ENCODE measurements at places on chromosomes 2 and 18.

- no peak for DNase-seq
Measured at GRCh38 chr2:230775737-230776136, 63.1 kb downstream of the CAB39 start.

GRCh38 chr2:46779447-46779941 is 136.1 kb downstream of the MCFD2 start:
- DNase-seq: no peak

GRCh38 chr2:43389581-43390466 is 163.4 kb upstream of the ZFP36L2 start:
- DNase-seq: no peak

DNA sequence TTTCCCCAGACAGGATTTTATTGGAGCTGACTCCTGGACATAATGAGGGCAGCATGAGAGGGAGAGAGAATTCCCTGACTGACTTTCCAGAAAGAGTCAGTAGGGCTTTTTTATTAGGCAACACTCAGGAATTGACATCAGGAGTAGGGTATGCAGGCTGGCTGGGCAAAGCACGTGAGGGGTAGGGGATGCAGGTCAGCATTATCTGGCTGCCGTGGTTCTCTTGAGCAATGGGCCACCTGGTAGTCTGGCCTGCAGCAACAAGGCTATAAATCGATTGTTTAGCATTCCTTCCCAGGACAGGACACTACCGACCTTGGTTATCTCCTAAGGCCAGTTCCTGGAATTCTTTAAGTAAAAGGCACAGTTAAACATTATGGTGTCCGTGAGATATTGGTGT is 160.8 kb upstream of the AGAP1 start:
- DNase-seq: no peak

- no peak for DNase-seq
Measured at GRCh38 chr2:133568172-133568571, at the start of gene NCKAP5. Gene NCKAP5 (minus strand): TSS chr2:133568463. CDS start chr2:133517526, 50,937 bp downstream.

DNA sequence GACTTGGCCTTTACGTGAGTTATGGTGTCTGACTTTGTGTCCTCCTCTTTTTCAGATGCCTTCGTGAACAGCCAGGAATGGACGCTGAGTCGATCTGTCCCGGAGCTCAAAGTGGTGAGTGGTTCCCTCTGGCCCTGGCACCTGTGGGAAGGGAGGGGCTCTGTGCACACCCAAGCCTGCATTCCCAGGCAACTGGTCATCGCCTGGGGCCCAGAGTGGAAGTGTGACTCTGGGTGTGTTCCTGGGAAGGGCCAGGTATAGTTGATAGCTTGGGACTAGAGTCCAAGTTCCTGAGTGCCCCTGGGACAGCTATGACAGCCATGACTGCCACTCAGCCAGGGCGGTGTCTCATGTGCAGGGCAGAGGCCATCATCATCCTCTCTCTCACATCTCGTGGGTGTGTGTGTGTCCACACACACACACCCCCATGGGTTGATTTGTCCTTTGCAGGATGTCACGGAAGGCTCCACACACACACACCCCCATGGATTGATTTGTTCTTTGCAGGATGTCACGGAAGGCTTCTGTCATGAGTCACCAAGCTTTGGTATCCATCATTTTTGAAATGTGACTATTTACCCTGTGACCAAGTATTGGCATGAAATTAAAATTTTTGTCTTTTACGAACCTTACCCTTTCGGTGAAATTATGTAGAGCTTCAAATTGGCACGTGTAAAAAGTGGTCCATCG is 215.4 kb downstream of the AGAP1 start:
- no peak for DNase-seq

- DNase-seq: no peak
Measured at GRCh38 chr2:241895712-241896641, 26.4 kb downstream of the RTP5 start.

DNA sequence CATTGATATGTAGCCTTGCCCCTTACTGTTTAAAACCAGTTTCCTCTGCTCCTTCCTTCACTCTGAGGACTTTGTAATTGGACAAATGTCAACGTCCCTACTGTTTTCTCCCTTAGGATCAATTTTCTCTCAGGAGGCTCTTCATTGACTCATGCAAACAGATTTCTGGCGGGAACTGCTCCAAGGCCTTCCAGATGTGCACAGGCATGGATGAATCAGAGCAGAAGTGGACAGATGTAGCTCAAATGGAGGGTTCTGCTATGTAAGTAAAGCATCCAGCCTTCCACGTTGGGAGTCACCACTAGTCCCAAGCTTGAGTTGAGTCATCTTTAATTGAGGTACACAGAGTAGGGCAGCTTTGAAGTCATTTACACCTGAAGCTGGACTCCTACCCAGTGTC is 34.1 kb upstream of the ZDBF2 start:
- no peak for DNase-seq
